ENCODE measurements at places on chromosomes 5 and 9. TPM values are rescaled to one million over a fixed set of nuclear protein-coding genes. Genes with fewer than 3 reads are reported as not detected.

OR1Q1 gene
- total RNA-seq, result not detected

URM1 gene
- total RNA-seq, result 28.8 TPM

DEPDC1B gene
- 0.39 TPM for total RNA-seq

SLC27A6 gene
- total RNA-seq, result not detected

CCL27 gene
- total RNA-seq, result not detected

ORM1 gene
- total RNA-seq, result not detected

PKD2L2 gene
- not detected for total RNA-seq

ZDHHC11B gene
- 15.1 TPM for total RNA-seq

EQTN gene
- not detected for total RNA-seq

ARID3C gene
- total RNA-seq, result 0.25 TPM

CDH9 gene
- total RNA-seq, result not detected

MELK gene
- 0.42 TPM for total RNA-seq

UQCRQ gene
- 119 TPM for total RNA-seq

FRMD3 gene
- 1.0 TPM for total RNA-seq

MPDZ gene
- total RNA-seq, result not detected

ITGA2 gene
- 0.03 TPM for total RNA-seq

TMOD1 gene
- total RNA-seq, result 0.47 TPM

SLC9A3 gene
- 2.5 TPM for total RNA-seq

MEGF10 gene
- total RNA-seq, result not detected

LRRC19 gene
- total RNA-seq, result not detected

NSUN2 gene
- total RNA-seq, result 50.8 TPM

FOXI1 gene
- total RNA-seq, result 0.28 TPM

MAMDC4 gene
- 3.4 TPM for total RNA-seq

PCDHGA5 gene
- 0.08 TPM for total RNA-seq

CXXC5 gene
- 1.9 TPM for total RNA-seq

C5orf52 gene
- total RNA-seq, result not detected

ENDOG gene
- total RNA-seq, result 3.2 TPM

INSL4 gene
- not detected for total RNA-seq

JMY gene
- total RNA-seq, result 73.3 TPM

FOCAD gene
- 14.1 TPM for total RNA-seq

LIFR gene
- 0.11 TPM for total RNA-seq

PTGDS gene
- 41.0 TPM for total RNA-seq

SWI5 gene
- total RNA-seq, result 3.0 TPM

DAB2 gene
- total RNA-seq, result 0.31 TPM

JAK2 gene
- 7.5 TPM for total RNA-seq

PCDHA12 gene
- total RNA-seq, result not detected

LTC4S gene
- total RNA-seq, result 3.6 TPM

LHX3 gene
- 0.11 TPM for total RNA-seq

SLC45A2 gene
- total RNA-seq, result not detected

MEIKIN gene
- not detected for total RNA-seq

TRPM3 gene
- not detected for total RNA-seq

SEMA6A gene
- total RNA-seq, result not detected

Measured in CD4-positive, alpha-beta T cell (primary cell).